ENCODE measurements at places on chromosomes 6 and 20.
A peak's percentile ranks its signal among the peaks of the same experiment; 100 is the strongest.

- no peak for DNase-seq
- H3K4me3 ChIP-seq = no peak overlapping the region
- H3K27ac ChIP-seq = peak overlapping the region; percentile 9
- no peaks in the 10 kb centered on the region for H3K36me3 ChIP-seq
Measured at GRCh38 chr6:157849288-157850017, 26.4 kb downstream of the SNX9 start.

- H3K4me3 ChIP-seq = no peak overlapping the region
- no peak overlapping the region for H3K27ac ChIP-seq
Measured at GRCh38 chr6:132934496-132934895, 120.1 kb downstream of the RPS12 start.

DNA sequence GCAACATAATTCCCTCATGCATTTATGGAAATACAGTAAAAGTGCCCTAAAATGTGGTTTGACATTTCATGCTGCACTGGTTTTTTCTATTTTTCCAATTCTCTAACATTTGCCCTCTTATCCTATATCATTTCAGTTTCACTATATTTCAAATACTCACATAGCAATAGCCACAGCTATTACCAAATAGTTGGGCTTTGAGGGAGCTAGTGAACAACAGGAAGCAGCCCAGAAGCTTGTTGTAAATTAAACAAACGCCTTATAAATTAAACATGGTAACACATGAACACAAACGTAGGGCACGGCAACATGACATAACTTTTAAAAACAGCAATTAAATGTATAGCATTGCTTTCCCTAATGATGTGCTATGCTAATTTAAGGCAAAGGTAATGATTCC is 469.0 kb downstream of the CDC5L start:
- H3K4me1 ChIP-seq = peaks cover 6% of the 10 kb centered on the region
- H3K27ac ChIP-seq = no peak overlapping the region
- no peaks in the 10 kb centered on the region for H3K27me3 ChIP-seq
- H3K36me3 ChIP-seq = no peaks in the 10 kb centered on the region

DNA sequence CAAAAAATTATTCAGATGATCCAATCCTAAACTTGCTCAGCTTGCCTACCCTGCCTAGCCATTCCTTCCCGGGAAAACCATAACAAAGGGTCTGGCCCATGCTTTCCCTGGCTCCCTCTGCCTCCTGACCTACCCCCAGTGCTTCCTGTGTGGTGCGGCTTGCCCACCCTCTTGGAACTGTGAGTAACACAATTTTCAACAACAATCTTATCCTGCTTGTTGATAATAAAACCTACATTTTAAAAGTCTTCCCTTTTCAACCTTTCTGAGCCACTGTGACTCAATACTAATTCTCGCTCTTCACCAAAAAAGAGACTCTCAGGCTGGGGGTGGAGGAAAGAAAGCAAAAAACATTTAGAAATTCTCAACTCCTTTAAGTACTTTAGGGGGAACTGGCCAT is 18.0 kb downstream of the EXOC2 start:
- no peaks in the 10 kb centered on the region for H3K36me3 ChIP-seq
- H3K27me3 ChIP-seq = no peaks in the 10 kb centered on the region
- no peak overlapping the region for H3K4me3 ChIP-seq

GRCh38 chr6:79468587-79468986 is 68.6 kb downstream of the LCA5 start:
- no peak overlapping the region for H3K4me3 ChIP-seq
- H3K36me3 ChIP-seq = no peaks in the 10 kb centered on the region
- H3K27me3 ChIP-seq = no peaks in the 10 kb centered on the region
- no peak overlapping the region for H3K27ac ChIP-seq

DNA sequence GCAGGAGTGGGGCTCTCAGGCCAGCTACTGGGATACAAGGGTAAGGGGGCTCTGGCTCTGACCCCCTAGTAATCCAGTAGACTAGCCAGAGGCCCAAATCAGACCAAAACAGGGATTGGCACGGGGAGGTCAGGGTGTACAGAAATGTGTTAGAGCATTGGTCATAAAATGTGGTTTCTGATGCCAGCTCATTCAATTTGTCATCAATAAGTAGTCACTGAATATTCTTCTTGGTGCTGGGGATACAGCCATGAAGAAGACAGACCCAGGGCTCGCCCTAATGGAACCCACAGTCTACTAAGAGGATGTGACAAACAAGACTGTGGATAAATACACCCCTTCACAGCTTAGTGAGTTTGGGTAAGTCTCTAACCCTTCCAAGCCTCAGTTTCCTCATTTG is 11.1 kb downstream of the MAP1LC3A start:
- no peak overlapping the region for H3K4me3 ChIP-seq
- 0 out of 2 replicates have a peak, but pooled peaks cover 2% of the 10 kb centered on the region for H3K36me3 ChIP-seq
- peak; percentile 17 for DNase-seq

GRCh38 chr6:8481727-8482126 is 46.4 kb upstream of the SLC35B3 start:
- no peaks in the 10 kb centered on the region for H3K27me3 ChIP-seq
- H3K36me3 ChIP-seq = no peaks in the 10 kb centered on the region
- peaks cover 47% of the 10 kb centered on the region for H3K4me1 ChIP-seq
